Kidney epithelial cell (primary cell): ENCODE measurements at places on chromosomes 11 and 22. TPM values are rescaled to one million over a fixed set of nuclear protein-coding genes. Genes with fewer than 3 reads are reported as not detected.

Gene MAPK1
- 37.2 and 42.2 TPM in 2 replicates for total RNA-seq

Gene KCNJ1
- not detected in 2 replicates for total RNA-seq

GRCh38 chr11:10379426-10379825 lies 74.6 kb downstream of the ADM start:
- no peak for DNase-seq

- no peak for DNase-seq
These were observed 965 bp downstream of the OSBPL5 start for GRCh38 chr11:3164138-3164551.

GRCh38 chr11:66339162-66339675 lies 3.0 kb upstream of the RIN1 start:
- DNase-seq: no peak

- DNase-seq: no peak
These were observed 6.2 kb upstream of the LRFN4 start for GRCh38 chr11:66850588-66851238.

DNA sequence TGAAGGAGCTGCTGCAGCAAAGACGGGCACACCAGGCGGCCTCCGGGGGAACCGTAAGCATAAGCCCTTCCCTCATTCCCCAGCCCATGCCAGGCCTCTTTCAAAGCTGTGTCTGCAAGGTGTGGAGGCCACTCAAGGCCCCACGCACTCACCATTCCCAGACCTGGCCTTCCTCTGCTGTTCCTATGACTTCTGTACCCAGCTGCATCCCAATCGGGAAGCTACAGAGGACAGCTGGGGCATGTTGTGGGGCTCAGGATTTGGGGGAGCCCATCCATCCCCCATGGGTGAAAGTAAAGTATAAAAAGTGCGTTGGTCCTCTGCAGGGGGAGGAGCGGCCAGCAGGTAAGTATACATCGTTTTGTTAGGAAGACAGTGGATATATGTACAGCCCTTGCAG lies 2.2 kb downstream of the POU2AF3 start:
- no peak for DNase-seq

DNA sequence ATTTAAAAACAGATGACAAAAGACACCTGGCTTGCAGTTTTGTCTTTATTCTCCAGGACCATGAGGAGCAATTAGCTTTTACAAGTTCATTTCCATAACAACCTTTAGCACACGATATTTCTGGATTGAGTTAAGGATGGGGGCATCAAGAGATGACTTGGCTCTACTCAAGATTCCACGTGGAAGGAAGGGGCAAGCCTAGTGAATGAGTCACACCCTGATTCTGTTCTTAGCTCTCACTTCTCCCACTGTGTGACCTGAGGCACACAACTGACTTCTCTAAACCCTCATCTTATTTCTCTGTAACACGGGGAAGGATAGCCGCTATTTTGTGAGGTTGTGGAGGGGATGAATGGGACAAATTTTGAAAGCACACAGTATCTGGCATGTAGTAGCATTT lies 185.5 kb downstream of the KIRREL3 start:
- DNase-seq: no peak

DNA sequence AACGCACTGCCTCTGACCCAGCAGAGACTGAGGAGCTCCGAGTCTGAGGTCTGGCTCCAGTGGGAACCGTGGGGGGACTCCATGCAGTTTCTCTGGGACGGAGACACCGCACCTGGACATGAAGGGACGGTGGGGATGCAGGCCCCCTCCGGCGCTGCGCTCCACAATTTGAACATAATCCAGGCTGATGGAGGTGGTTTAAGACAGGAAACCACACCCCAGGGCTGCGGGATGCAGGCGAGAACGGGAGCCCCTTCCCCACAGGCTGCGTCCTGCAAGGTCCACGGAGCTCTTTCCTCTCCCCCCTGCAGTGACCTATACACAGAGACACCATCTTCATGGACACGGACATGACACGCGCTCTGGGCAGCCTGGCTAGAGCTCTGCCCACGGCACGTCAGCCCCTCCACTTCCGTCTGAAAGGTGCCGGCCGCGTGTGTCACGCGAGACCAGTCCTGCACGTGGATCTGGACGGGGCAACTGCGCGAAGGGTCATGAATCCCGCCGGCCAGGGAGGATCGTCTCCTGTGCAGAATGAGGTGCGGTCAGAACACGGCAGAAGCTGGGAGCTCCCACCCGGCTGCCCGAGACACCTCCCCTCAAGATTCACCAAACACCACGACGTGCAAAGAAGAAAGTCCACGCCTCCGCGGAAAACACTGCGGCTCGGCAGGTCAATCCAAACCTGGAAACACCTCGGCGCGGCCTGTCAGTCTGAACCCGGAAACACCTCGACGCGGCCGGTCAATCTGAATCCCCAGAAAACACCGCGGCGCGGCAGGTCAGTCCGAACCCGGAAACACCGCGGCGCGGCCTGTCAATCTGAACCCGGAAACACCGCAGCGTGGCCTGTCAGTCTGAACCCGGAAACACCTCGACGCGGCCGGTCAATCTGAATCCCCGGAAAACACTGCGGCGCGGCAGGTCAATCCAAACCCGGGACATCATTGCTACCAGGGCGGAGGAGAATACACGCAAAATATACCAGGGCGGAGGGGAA lies 212.4 kb downstream of the BRD1 start:
- DNase-seq: no peak

- DNase-seq: no peak
These were observed 77.8 kb upstream of the CADM1 start for GRCh38 chr11:115581871-115582639.
